Right cardiac atrium (tissue), 5 donors: ENCODE measurements at places on chromosomes 2 and 18.

DNA sequence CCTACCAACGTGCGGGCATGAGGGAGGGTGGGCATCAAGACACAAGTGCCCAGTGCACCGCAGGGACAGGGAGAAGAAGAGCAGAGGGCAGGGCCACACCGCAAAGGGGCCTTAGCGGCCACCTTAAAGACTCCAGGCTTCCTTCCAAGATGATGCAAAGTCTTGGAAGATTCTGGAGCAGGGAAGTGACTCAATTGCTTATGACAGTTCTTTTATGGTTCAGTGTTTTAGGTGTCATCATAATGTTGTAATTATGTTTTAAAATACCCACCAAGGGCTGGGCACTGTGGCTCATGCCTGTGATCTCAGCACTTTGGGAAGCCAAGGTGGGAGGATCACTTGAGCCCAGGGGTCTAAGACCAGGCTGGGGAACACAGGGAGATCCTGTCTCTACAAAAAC is 44.5 kb upstream of the SEMA4C start:
- DNase-seq: no peak

DNA sequence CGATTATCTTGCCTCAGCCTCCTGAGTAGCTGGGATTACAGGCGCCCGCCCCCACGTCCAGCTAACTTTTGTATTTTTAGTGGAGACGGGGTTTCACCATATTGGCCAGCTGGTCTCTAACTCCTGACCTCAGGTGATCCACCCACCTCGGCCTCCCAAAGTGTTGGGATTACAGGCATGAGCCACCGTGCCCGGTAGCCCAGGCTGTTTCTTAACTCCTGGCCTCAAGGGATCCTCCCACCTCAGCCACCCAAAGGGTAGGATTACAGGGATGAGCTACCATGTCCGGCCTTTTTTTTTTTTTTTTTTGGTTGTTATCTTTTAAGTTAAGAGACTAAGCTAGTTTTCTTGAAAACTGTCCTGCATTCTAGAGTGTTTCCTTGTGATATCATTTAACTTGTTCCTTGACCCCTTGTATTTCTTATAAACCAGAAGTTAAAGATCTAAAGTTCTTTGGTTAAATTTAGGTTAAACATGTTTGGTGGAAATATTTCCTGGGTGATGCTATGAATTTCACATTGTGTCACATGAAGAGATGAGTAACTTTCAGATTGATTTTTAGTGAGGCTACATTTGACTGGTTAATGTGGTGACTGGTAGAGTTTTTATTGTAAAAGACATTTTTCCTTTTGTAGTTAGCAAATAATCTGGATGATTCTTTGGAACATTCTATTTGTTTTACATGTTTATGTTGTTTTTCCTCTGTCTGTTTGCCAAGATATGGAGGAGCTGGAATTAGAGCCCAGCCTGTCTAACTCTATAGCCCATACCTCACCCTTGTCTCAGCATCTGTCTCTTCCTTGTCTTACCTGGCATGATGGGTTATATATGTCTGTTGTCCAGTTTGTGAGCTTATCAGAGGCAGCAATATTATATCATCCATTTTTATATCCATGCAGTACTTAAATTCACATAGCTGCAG is 5.2 kb downstream of the NCAPH start:
- DNase-seq: no peak

DNA sequence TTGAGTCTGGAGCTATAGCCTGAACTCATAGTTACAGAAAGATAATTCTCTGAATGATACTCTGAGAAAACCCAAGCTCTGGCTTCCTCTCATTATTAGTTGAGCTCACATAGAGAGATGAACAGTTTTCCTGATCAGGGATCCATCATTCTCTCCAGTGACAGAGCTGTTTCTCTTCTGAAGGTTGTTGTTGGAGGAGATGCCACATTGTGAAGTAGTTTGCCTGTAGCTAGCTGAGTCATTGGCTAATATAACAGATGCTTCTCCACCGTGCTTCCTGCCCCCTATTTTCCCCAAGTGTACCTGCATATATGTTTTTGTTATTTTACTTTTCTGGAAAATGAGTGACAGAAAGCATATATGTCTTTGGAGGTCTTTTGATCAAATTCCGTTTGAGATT is 64.6 kb downstream of the OSBPL6 start:
- DNase-seq: no peak

DNA sequence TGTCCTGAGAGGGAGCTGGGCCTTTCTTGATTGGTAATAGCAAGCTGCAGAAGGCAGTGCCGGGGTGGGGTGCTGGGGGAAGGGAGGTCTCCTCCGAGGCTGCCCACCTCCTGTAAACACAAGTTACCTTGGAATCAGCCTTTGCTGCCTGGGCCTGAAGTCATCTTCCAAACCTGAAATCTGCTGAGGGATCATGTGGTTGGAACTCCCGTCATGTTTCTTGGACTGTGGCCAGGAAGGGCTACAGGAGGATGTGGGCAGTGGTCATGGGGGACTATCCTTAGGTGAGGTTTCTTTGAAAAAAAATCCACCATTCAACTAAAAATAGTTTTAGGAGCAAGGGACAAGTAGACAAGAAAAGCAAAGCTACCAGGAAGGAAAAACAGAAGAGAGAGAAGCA is 74.2 kb downstream of the CDK15 start:
- no peak for DNase-seq

- DNase-seq: peak; percentile 32
These were observed 112.1 kb downstream of the GLI2 start for GRCh38 chr2:120847700-120848321.

GRCh38 chr2:190947141-190947540 is 66.5 kb downstream of the GLS start:
- no peak for DNase-seq
